IPS DF 19.7 (cell line): ENCODE measurements at places on chromosomes 1 and 21.

DNA sequence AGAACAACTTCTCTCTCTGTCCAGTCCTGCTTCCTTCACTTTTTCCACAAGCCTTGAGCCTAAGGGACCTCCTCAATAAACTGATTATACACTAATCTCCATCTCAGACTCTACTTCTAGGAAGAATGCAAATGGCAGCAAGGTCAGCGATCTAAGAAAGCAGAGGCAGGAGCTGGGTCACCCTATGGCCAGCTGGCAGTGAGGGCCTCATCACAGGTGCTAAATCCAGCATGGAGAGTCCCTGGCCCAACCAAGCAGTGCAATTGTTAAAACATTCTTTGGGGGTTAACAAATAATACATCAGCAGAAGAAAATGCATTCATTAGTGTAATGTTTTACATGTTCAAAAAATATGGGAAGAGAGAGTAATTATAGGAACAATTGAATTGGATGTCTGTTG lies 416.0 kb downstream of the SIPA1L2 start:
- DNase-seq = no peak

DNA sequence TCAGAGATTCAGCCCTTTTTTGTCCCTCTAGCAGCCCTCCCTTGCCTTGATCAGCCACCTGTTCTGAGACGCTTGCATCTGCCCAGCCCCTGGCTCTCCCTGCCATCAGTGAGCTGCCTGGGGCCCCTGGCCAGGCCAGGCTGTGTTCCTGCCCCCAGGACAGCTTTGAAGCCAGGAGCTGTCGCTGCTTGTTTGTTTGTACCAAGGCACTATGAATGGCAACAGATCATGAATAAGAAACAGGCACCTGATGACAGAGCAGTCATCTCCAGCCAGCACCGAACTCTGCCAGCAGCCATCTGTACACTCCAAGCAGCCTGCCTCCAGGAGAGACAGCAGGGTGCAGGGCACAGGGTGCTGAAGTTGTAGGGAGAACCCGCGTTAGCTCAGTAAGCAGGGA lies 8.1 kb upstream of the VWA5B1 start:
- no peak for DNase-seq

- DNase-seq = peak; percentile 35
Measured at GRCh38 chr1:231020816-231021215, 19.2 kb downstream of the FAM89A start.

DNA sequence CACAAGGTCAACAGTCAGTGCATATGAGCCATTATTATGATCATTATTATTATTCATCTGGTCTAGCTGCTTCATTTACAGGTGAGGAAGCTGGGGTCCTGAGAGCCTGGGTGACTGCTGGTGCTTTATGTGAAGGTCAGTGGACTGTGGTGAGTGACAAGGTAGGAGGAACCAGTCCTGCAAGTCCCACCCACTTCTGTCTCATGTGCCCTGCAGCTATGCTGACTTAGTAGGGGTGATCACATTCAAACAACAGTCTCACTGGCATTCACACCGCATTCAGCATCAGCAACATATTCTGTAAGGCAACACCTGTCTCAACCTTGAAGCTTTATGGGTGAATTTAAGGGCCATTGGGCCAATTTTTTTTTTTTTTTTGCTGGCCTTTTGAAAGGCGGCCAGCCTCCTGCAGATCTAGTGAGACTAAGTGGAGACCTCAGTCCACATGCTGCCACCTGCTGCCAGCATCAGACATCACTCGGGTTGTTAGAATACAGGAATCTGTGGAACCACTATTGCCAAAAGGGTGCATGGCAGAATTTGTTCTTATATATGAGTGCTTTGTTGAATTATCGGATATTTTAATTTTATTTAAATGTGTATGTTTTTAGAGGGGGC lies 59.9 kb upstream of the CACNA1E start:
- no peak for DNase-seq

DNA sequence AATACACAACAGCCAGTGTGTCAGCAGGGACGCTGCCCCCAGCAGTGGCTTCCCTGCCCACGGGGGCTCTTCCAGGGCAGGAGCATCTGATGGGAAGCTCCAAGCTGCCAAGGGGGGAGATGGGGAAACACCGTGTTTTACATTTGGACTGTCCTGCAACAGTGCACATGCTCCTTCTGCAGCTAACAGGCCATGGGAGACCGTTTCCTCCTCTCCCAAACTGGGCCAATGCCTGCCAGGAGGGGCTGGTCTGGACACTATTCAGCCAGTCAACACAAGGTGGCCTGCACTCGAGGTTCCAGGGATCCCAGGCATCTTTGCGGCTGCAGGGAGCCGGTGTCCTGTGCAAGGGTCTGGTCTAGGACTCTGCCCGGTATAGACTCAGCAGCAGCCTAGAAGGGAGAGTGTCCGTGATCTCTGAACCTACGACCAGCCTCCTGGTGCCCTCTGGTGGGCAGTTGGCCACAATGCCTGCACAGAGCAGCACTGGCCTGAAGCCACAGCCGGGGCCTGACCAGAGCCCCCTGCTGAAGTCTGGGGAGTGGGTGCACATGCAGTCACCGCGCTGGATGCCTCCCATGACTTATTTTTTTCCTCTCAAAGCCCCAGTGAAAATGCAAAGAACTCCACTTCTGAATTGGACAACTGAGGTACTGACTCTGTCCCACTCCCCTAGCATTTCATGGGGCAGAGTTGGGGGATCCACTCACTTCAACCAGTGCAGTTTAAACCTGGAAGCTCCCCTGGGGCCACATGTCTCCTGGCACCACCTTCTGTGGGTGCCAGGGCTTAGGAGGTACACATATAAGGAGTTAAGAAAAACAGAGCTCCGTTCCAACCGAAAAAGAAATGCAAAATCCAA lies 33.3 kb downstream of the RCC2 start:
- DNase-seq = peak; percentile 42

DNA sequence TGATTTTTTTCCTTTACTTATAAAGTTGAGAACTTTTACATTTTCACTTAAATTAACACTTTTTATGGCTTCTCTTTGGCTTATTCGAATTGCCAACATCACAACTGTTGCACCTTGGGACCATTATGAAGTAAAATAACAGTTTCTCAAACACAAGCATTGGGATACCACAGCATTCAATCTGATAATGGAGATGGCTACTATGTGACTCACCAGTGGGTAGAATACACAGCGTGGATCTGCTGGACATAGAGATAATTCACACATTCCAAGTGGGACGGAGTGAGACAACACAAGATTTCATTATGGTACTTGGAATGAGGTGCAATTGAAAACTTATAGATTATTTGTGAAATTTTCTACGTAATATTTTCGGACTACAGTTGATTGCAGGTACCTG lies 68.0 kb downstream of the ADAMTS1 start:
- no peak for DNase-seq

DNA sequence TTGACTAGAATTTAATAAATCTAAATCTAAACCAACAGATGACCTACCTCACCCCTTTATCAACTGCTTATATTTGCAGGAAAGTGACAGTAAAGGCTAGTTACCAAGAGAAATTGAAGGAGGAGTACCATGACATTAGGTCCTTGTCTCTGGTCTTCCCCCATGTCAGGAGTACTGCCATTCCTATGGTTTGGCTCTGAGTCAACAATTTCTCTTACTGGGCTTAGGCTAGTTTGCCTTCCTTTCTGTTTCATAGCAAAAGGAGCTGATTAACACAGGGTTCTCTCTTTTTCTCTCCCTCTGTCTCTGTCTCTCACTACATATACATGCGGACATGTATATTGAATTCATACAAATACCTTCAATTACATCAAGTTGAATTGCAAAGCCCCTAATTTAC lies 579.9 kb downstream of the DPYD start:
- DNase-seq = no peak

GRCh38 chr1:229105822-229106525 lies 164.9 kb upstream of the RAB4A start:
- no peak for DNase-seq
